Activated CD8-positive, alpha-beta memory T cell treated with anti-CD3 and anti-CD28 coated beads for 24 hours (primary cell): ENCODE measurements at places on chromosomes 5 and 9.

- no peak for DNase-seq
Measured at GRCh38 chr9:134336228-134336627, 10.0 kb downstream of the RXRA start.

DNA sequence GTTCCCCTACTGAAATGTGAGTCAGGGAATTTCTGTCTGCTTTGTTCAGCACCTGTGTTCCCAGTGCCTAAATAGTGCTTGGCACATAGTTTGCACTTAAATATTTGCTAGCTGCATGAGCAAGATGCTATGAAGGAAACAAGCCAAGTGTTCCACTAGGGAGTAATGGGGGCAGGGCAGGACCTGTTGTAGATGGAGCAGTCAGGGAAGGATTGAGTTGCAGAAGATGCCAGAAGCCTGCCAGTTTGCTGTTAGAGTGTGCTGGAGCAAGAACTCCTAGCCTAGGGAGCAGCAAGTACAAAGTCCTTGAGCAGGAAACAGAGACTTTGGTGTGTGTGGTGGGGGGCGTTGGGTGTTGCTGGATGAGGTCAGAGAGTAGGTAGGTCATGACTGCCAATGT, 87.5 kb downstream of the DAB2IP start:
- DNase-seq, result no peak

DNA sequence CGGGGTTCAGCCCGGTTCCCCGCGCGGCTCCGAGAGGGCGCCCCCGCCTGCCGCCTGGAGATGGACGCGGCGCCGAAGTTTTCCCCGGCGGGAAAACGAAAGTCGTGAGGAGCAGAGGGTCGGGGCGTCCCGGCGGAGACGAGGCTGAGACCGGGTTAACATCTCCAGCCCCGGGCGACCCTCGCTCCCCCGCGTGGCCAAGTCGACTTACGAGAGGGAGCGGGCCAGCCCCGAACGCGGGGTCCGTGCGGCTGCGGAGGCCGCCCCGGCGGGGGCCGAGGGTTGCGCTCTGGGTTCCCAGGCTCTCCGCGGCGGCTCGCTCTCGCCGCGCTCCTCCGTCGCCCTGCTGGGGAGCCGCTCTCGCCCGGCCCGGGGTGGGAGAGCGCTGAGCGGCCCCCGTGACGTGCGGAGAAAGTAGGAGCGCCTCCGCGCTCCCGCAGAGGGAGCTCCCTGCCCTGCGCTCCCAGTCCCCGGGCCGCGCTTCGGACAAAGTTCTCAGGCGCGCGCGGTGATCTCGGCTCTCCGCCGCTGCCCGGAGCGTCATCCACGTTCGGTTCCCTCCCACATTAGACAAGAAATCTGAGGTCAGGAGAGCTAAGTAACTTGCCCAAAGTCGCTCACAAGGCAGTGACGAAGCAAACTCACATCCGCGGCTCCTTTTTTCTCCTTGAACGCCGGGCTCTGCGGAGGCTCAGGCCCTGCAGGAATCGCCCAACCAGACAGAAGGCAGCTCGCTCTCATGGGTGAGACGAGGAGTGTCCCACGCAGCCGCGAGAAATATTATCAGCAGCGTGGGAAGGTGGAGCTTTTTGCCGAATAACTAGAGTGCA, 1.2 kb upstream of the GCNT4 start:
- DNase-seq, result peak; percentile 84

- DNase-seq, result peak; percentile 72
Measured at GRCh38 chr5:179906795-179907555, 722 bp downstream of the TBC1D9B start.

DNA sequence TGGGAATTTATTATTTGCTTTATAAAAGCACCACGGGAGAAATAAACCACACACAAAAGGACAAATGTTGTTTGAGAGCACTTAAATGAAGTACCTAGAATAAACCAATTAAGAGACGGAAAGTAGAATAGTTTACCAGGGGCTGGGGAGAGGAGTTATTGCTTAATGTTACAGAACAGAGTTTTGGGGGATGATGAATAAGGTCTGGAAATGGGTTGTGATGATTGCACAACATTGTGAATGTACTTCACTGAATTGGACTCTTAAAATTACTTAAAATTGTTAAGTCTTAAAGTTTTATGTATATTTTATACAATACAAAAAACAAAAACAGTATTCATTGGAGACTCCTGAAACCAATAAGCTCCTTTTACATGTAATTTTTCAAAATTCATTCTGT, 1.5 kb downstream of the ZBTB43 start:
- DNase-seq, result no peak

GRCh38 chr9:136640171-136641111, 22.3 kb upstream of the EGFL7 start:
- DNase-seq, result no peak

DNA sequence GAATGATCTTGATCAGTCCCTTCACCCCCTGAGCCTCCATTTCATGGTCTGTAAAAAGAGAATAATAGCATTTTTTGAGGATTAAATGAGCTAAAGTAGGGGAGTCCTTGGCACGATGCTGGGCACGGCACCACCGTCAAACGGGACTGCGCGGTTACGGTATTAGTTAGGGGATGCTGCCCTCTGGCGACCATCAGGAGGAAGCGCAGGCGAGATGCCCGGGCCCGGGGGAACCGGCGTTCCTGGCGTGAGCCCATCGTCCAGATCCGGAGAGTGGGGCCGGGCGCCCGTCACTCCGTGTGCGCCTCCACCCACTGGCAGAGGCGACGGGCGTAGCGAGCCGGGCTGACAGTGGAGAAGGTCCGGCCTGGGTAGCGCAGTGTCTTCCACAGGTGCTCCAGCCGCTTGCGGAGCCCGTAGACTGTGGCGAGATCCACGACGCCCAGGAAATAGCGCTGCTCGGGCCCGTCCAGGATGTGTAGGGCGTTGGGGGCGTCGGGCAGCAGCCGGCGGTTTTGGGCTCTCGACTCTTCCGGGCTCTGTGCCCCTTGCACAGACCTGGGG, 4.8 kb upstream of the ST6GALNAC4 start:
- DNase-seq, result peak; percentile 95
